Stimulated activated CD8-positive, alpha-beta memory T cell treated with anti-CD3 and anti-CD28 coated beads, Interleukin-4, amount 100 ng/mL, for 4 hours (primary cell): ENCODE measurements at places on chromosomes 6 and 20.

GRCh38 chr20:62726716-62727583 lies 18.3 kb downstream of the NTSR1 start:
- no peak for DNase-seq

GRCh38 chr20:50312682-50313521 lies 122.3 kb downstream of the CEBPB start:
- DNase-seq = no peak

GRCh38 chr6:1321738-1322137 lies 9.8 kb downstream of the FOXQ1 start:
- DNase-seq = no peak

DNA sequence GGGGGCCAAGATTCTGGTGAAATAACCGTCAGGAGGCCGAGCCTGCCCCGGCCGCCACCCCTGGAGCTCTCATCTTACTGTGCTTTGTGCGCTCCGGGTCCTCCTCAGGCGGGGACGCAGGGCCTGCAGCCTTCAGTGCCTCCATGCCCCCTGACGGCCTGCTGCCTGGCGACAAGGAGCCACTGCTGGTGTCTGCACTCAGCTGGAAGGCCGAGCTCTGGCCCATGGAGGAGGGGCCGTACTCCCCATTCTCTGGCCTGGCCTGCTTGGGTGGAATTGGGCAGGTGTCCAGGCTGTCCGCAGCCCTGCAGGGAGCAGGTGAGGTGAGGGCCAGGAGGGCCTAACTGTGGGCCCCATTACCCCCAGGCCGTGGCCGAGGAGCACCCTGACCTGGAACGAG lies 5.3 kb downstream of the ZNF512B start:
- DNase-seq = no peak

DNA sequence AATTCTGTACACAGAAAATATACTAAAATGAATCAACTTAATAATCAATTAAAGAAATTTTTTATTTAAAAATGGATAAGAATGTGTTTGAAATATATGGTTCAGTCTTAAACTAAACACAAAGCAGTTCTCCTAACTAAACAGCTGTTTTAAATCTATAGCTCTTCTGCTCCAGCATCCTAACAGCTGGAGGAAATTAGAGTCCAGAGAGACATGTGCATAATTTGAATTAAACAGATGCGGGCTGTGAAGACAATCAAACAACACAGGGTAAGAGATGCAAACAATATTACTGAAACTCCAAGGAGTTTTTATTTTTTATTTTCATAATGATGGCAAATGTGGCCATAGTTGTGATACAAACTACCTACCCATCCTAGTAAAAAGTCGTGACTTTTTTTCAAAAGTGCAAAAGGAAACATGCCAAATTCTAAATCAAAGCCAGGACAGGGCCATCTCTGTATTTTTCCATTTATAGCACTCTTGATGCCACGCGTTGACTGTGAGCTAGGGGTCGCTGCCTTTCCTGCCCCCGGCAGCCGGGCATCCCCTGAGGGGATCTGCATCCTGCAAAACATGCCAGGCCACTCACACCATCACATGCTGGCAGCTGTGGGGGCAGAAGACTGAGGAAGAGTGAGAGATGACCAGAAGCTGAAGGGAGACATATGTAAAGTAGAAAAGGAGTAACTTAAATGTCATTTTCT lies 310.6 kb downstream of the PRKN start:
- DNase-seq = no peak

- DNase-seq = no peak
These were observed 504.4 kb downstream of the BCKDHB start for GRCh38 chr6:80610846-80611245.

DNA sequence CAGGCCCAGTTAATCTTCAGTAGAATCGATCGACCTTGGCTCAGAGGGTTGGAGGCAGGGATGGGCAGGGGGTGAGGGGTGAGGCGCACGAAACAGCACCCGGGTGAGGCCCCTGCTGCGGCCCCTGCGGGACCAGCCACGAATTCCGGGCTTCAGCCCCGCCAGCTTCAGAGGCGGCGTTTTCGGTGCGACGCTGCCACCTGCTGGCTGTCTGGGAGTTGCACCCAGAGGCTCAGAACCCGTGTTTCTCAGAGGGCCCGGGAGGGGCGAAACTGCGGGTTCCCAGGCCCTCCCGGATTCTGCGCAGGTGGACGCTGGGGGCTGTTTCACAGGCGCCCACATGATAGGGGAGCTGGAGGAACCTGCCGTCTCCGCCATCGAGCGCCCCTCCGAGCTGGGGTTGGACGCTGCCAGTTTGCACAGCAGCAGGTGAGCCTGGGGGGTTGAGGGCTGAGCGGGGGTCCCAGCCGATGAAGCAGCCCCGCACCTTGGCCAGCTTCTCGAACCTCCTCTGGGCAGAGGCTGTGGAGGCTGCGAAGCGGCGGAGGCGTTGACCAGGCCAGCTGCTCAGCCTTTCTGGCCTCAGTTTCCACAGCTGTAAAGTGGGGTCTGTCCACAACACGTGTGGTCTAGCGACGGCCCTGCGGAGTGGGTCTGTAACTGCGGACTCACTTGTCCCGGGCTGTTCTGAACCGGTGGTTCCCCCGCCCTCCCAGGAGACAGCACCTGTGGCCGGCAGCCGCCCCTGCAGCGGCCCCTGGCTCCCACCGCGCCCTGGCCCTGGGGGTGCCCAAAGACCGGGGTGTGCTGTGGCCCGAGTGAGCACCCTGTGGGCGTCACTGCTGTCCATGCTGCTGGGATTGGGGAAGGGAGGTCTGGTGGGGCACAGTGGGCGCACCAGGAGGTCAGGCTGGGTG lies 2.5 kb upstream of the BHLHE23 start:
- DNase-seq = peak; percentile 72

DNA sequence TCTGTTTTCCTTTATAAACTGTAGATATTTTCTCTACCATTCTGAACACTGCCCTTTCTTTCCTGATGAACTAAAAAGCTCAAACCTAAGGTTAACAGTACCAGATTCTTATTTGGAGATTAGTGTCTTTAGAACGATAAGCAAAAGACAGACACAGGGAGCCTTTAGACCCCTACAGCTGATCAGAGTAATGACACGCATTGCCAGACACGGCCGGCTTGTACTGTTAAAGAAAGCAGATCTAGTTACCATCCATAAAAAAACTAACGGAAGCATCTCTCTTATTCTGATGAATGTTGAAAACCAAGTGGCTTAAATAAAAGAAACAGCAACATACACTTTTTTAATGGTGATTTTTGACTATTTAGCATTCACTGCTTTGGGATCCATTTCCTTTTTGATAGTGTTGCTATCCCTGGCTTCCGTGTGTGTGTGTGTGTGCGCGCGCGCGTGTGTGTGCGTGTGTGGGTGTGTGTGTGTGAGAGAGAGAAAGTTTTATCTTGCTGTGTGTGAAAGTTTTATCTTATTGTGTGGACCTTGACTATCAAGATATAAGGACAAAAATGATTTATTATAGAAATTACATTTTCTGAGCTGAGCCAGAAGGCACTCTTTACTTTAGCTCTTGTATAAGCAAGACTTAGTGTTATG lies 95.6 kb upstream of the SLC35B3 start:
- no peak for DNase-seq

- DNase-seq = no peak
These were observed 36.3 kb upstream of the ZFAND3 start for GRCh38 chr6:37783025-37783855.

DNA sequence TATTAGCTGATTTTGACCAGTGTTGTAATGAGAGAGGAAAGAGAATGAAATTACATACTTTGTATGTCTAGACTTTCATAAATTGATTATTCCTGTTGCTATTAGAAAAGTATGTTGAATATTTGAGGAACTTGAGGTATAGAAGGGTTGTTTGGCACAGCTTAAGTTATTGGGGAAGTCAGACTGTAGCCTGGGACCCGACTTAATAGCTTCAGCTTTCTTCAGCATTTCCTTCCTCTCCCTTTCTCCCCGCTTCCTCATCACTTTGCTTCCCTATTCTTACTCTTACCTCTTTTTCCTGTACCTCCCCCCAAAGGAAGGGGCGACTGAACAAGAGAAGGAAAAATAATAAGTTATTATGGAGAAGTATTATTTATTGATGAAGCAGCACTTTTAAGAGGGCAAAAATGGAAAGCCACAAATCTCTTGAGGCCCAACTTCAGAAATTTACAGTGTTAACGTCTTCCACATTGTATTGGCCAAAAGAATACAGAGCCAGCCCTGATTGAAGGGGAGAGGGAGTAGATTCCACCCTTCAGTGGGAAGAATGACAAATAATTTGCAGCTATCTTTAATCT lies 7.4 kb downstream of the SENP6 start:
- DNase-seq = no peak

DNA sequence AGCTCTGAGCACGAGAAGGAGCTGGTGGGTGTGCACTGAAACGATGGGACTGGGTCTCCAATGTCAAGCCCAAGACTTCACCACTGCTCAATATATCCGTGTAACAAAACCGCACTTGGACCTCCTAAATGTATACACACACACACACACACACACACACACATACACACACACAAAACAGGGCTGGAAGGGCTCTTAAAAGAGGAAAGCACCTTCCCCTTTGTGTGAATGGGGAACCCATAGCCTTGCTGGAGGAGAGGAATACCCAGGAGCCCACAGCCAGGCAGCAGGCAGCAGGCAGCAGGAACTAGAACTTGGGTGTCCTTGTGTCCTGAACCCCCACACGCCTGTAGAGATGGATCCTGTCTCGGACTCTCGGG lies 29.8 kb downstream of the TGM2 start:
- DNase-seq = no peak

- DNase-seq = no peak
These were observed 671 bp downstream of the EFHC1 start for GRCh38 chr6:52420668-52421358.

GRCh38 chr20:6686171-6686570 lies 81.3 kb upstream of the BMP2 start:
- no peak for DNase-seq

DNA sequence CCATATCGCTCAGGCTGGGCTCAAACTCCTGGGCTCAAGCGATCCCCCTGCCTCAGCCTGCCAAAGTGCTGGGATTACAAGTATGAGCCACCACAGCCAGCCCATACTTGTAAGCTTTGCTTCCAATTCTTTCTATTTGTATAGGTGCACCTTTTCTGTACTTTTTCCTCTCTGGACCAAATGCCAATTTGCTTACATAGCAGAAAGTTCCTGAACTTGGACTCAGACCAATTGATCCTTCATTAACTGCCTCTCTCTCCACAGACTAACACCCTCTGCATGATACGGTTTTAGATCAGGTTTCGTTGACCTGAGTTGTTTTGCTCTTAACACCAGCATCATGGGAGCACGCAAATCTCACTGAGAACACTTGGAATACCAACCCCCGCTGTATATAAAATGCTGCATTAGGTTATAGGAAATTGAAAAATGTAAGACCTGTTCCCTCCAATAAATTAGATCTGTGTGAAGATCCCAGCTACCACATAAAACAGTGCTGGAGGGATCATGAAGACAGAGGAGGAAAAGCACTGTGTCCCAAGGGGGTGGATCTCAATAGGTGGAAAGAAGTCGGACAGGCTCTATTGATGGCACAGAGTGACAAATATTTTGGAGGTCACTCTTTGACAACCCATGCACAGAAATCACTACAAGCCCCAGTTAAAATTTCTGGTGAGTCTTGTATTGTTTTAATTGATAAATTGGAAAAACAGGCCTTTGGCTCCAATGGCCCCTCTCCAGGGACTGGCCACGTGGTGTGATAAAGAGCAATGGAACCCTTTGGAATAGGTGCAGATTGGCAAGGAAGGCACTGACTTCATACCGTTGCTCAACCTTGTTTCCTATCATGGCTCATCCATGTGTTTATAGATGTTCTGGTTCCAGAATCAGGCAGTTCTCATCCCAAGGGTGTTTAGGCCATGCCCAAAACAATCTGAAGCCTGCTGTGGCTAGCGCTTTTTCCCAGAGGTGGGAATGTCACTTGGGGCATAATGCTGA lies 51.2 kb downstream of the ISM1 start:
- DNase-seq = no peak

DNA sequence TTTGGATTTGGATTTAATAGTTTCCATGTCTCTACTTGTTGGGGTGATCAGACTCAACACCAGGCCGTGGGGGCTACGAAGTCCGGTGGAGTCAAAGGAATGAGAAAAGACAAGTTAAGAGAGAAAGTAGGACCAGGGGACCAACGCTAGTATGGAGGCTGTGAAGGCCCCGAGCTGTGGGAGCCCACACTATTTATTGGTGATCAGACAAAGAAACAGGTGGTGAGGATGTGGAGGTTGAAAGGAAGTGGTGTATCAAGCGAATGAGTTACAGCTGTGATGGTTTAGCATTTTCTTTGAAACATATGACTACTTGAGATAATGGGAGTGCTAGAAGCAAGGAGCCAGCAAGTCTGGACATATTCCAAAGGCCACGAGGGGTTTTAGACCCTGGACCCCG lies 62.4 kb downstream of the AKAP7 start:
- no peak for DNase-seq

GRCh38 chr6:153966001-153966400 lies 73.0 kb upstream of the OPRM1 start:
- DNase-seq = no peak

DNA sequence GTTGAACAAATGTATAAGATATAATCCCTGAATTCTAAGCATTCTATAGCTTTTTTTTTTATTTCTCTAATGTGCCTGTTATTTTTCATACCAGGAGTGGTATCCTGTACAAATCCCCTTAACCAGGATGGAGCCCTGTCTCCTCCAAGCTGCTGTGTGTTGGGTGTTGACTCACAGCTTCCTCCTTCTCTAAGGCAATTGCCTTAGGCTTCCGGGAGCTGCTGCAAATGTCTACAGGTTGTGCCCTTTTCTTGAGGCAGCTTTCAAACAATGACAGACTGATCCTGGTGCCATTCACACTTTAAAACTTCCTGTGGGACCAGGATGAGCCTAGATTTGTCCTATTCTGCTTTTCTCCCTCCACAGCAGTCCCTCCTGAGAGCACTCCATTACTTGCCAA lies 173.2 kb downstream of the BTBD3 start:
- DNase-seq = no peak

DNA sequence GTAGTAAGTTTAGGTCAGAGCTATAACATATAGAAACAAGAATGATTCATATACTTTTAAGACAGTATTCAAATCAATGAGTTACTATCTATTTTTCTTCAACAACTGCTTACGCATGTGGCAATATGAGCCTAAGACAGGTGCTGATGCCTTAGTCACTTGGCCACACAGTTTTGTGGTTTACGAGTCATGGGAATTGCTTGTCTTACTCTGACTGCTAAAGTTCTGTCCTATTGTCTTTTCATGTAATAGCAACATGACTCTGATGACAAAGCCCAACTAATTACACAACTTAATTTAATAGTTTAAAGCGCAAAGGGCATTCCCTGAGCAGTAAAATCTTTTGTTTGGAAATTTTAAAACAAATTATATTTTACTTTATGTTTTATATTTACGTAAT lies 159.3 kb upstream of the CENPW start:
- DNase-seq = no peak

GRCh38 chr6:22078802-22079545 lies 217.9 kb downstream of the PRL start:
- DNase-seq = no peak

GRCh38 chr6:85579581-85579980 lies 14.1 kb downstream of the SNX14 start:
- no peak for DNase-seq

GRCh38 chr20:11970243-11970836 lies 52.6 kb downstream of the BTBD3 start:
- no peak for DNase-seq

- no peak for DNase-seq
These were observed 73.4 kb downstream of the FUT9 start for GRCh38 chr6:96089173-96089572.

GRCh38 chr6:4879741-4880275 lies 103.6 kb downstream of the CDYL start:
- DNase-seq = no peak
